ENCODE measurements at places on chromosomes 11 and 22.

- no peak for DNase-seq
Measured at GRCh38 chr22:26389125-26389524, 39.9 kb upstream of the ASPHD2 start.

GRCh38 chr11:22343371-22344032 is 5.3 kb downstream of the SLC17A6 start:
- no peak for DNase-seq

DNA sequence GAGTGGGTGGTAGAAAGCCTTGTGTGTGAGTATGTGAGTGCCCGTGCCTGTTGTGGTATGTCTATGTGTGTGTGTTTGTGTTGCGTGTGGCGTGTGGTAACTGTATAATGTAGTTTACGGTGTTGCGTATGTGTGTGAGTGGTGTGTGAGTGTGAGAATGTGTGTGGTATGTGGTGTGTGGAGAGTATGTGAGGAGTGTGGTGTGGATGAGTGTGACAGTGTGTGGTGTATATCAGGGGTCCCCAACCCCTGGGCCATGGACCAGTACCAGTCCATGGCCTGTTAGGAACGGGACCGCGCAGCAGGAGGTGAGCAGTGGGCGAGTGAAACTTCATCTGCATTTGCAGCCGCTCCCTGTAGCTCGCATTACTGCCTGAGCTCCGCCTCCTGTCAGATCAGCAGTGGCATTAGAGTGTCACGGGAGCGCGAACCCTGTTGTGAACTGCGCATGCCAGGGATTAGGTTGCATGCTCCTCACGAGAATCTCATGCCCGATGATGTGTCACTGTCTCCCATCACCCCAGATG is 5.7 kb downstream of the UPK3A start:
- no peak for DNase-seq

DNA sequence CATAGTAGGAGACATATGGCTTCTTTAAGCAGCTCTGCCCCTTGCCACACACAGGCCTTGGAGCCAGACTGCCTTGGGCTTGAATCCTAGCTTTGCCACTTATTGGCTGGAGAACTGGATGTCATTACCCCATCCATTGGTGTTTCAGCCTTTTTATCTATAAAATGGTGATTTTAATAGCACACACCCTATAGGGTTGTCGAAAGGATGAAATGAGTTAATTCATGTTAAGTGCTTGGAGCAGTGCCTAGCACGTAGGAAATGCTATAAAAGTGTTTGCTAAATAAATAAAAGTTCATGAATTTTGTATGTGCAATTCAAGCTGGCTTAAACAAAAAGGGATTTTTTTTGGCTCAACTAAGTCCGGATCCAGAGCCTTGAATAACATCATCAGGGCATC is 120.7 kb downstream of the TIMP3 start:
- no peak for DNase-seq

DNA sequence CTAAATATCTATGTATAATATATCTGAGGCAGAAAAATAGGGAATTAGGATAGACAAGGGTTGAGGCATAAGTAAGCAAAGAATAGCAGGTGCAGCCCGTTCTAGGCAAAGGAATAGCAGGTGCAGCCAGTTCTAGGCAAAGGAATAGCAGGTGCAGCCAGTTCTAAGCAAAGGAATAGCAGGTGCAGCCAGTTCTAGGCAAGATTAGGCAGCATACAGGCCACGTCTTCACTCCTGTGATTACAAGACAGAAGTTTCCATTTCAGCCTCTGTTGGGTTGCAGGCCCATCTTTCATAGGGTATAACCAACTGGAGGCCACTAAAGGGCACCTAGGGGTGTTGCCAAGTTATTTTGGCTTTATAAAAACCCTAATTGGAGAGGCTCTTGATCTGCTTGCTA is 28.8 kb upstream of the CHORDC1 start:
- no peak for DNase-seq
